ENCODE measurements at places on chromosomes 7 and 10.

GRCh38 chr7:121466455-121466854, 70.3 kb upstream of the FAM3C start:
- DNase-seq: no peak

DNA sequence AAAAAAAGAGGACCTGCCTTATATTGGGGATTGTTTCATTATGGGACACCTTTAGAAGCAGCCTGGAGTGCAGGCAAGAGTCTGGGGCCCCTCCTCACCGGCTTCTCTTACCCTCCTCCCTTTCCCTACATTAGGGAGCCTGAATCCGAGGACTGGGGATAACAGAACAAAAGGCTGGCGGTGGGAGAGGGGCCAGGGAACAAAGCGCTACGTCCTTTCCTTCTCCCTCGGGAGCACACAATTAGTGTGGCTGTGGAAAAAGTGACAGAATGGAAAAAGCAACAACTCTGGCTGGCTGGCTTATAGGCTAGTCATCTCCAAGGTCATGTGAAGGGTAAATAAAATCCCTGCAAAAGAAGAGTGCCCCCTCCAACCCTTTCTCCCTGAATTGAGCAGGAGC, 74.7 kb downstream of the LSM5 start:
- no peak for DNase-seq

DNA sequence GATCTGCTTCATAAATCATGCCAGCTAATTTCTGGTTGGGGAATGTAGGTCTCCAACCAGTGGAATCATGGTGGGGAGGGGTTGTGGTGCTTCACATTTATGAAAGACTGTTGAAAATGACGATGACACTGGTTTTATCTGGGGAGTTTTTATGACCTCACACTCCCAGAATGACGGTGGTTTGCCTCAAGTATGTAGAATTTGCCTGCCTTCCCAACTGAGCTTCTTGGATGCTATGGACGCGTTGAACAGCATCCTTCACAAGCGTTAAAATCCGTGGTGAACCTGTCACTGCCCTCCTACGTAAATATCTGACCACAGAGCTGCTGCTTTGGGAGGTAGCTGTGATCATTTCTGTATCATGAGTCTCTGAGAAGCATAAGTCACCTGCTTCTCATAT, 3.3 kb downstream of the INSYN2A start:
- no peak for DNase-seq

DNA sequence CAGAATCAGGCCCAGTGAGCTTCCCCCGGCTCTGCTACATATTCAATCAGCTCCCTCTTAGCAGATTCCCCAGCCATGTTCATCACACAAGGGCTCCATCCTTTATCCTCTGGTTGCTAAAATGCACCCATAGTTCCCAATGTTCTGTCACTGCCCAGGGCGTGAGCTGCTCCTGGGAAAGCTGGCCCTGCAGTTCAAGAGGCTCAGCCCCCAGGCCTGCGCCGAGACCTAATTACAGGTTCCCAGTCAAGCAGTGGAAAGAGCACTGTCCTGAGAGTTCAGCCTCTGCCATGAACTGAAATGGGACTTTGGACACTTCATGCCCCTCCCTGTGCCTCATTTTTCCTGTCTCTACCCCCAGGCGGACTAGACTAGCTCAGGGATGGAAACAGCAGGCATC, 75.6 kb downstream of the GPR26 start:
- no peak for DNase-seq

GRCh38 chr7:85924062-85924461, 719.6 kb upstream of the GRM3 start:
- DNase-seq: no peak

- DNase-seq: no peak
These were observed 435.9 kb upstream of the AUTS2 start for GRCh38 chr7:69162326-69162725.

GRCh38 chr10:3814838-3815220, 29.8 kb upstream of the KLF6 start:
- no peak for DNase-seq

DNA sequence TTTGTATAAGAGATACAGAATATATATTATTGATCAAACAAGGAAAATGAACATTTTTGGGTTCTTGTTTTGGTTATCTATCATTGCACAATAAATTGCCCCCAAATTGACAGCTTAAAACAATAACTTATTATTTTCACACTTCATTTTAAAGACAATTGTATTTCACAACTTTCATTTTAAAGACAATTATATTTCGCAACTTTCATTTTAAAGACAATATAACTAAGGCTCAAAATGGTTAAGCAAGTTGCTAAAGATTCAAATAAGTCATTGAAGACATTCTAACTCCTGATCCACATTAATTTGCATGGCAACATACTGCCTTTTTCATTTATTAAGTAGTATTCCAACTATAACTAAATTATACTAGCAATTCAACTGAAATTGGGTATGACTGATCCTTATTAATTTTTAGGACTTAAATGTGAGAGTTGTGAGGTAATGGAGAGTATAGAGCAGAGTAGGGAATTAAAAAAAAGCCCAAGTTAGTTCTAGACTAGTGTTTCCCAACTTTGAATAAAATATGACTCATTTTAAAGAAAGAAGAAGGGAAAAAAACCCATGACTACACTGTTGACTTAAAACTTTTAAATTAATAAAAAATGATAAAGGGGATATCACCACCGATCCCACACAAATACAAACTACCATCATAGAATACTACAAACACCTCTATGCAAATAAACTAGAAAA, 9.9 kb upstream of the STEAP2 start:
- DNase-seq: no peak

DNA sequence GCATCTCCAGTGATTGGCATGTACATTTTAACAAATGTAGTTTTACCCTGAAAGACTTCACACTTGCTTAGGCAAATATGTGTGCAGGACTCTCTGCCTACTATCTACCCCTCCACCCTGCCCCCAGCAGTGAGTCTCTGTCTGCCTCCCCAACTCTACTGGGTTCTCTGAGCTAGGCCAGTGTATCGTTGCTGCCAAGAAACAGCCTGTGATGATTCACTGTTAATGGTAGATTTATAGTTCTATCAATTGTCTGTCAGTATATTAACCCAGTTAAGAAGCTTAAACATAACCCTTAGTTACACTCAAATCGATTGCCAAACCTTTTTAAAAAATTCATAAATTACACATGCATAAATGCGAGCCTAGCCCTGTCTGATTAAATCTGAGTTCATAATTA, 137.0 kb downstream of the SND1 start:
- DNase-seq: no peak

DNA sequence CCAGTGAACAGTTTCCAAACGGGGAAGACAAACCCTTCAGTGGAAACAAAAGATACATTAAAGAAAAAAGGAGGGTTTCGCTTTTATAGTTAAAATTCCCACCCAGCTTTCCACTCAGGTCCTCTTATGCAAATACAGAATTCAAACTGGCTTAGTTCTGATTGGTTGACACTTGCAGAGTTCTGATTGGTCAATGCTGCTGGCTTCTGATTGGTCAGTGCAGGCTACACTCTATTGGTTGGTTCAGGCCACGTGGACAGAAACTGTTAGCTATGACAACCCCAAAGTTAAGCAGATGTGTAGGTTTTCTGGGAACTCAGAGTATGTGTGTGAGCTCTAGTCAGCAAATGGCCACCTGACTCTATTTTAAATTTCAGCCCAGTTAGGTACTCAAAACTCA, 80.0 kb downstream of the FBXL13 start:
- DNase-seq: no peak

DNA sequence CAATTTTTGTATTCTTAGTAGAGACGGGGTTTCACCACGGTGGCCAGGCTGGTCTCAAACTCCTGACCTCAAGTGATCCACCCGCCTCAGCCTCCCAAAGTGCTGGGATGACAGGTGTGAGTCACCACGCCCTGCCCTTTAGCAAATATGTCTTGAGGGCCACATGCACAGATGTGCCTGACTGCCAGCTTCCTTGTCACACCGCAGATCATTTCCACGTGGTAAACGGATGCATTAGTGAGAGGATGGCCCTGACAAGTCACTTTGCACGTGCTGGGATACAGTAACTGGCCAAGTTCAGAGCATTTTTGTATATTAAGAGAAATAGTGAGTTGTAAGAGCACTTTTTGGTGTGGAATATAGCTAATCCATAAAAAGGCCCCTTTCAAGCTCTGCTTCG, 44.3 kb upstream of the FAM180A start:
- no peak for DNase-seq

DNA sequence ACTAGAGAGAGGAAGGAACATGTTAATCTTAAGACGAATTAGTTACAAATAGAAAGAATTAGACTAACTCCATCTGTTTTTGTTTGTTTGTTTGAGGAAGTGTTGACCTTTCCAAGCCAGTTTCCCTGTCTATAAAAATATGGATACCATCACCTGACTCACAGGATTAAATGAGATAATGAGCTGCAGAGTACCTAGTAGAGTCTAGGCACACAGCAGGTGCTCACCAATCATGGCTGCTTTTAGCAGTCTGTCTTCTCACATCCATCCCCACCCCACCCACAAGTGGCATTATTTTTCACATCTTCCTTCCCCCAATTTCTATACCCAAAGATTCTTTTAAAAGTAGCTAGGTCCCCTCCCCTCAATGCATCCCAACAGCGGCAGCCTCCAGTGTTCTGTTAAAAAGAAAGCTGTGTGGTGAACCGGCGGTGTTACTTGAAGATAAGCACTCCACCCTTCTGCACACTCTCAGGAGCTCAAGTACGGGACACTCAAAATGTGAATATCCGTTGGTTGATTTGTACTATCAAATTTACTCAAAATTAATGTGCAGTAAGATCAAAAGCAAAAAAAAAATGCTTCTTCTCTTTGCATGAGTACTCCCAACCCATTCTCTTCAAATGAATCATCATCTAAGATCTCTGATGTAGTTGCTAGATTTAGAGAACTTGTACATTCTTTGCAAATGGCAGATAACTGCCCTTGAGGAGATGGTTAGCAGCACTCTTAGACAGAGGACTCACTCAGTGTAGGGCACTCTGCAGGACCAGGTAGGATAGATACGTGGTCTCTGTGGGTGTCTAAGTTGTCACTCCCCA, 145.4 kb upstream of the ASAH2 start:
- DNase-seq: peak; percentile 76

DNA sequence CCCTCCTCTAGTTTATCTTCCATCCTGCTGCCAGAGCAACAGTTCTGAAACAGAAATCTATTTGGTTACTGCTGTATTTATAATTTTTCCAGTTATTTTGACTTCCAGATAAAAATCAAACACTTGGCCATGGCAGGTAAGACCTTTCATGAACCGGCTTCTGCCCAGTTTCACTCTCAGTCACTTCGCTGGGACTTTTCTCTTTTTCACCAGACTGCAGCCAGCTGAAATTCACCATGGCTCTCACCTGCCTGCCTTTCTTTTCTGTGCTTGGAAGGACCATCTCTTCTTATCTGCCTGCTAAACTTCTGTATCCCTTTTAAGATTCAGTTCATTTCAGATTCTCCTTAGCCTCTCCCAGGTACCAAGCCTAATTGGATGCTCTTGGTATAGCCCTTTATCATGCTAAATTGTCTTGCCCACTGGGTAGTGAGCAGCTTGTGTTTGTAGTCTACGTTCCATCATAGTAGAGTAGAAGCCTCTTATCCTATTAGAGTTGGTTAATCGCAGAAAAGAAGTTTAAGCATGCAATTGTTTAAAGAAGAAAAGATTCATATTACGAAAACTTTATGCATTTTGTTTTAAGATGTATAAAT, 71.7 kb downstream of the TAF3 start:
- no peak for DNase-seq

DNA sequence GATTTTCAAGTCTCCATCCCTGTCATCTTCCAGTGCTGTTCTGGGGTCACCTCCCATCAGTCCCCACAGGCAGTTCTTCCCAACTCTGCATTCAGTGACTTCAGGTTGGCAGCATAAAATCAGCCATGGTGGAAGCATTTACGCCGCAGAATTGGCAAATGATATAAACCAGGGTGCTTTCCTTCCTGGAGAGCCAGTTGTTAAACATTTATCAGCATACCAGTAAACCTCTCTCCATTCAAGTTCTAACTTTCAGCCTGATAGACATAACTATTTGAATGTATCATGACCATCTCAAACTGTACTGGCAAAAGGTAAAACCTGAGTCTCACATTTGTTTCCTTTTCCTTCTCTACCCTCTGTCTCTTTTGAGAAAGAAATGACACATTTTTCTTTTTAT, 69.7 kb upstream of the ITPRID1 start:
- DNase-seq: no peak

- no peak for DNase-seq
These were observed 31.7 kb downstream of the MKX start for GRCh38 chr10:27713941-27714340.

- peak; percentile 28 for DNase-seq
These were observed 6.4 kb downstream of the NEBL start for GRCh38 chr10:20890491-20891337.

- peak; percentile 74 for DNase-seq
These were observed 4.3 kb downstream of the SLC29A3 start for GRCh38 chr10:71323407-71323806.

- DNase-seq: peak; percentile 85
These were observed 273.7 kb downstream of the SEMA3D start for GRCh38 chr7:84912993-84913635.

DNA sequence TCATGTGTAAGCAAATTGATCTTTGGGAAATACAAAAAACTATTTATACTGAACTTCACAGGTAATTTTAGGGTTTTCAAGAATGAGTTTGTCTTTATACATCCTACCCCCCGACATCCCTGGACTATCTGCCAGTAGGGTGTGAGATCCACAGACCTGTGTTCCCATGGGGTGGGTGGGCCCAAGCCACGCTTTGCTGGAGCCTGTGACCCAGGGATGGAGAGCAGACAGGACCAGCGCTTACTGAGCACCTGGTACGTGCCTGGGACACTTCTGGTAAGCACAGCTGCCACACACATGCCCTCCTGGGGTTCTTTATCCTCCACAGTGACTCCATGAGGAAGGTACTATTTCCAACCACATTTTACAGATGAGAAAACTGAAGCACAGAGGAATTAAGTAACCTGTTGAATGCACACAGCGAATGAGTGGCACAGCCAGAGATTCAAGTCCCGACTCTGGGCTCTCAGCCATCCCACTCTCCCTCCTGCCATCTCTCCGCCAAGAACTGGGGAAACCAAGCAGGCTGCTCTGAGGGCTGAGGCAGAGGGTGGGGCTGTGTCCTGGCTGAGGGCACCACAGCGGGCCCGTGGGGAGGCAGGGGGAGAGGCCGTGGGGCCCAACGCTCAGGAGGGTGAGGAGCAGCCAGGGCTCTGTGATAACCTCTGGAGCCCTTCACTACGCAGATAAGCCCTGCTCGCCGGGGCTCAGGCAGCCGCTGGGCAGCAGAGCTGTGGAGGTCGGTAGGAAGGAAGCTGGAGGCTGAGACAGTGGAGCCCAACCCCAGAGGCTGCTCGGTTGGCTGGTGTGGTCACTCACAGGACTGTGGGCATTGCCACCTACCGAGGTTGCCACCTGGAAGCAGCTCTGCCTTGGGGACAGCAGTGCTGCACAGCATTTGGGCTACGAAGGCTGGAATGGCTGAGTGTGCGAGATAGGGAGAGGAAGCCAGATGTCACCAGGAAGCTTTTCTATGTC, 124.2 kb downstream of the ARHGAP22 start:
- no peak for DNase-seq

Data from trophoblast cell (in vitro differentiated cells and primary cell).